Activated naive CD4-positive, alpha-beta T cell treated with anti-CD3 and anti-CD28 coated beads, Interleukin-2, amount 50 U/mL, for 72 hours (primary cell): ENCODE measurements at places on chromosomes 1 and 21. TPM values are rescaled to one million over a fixed set of nuclear protein-coding genes. Genes with fewer than 3 reads are reported as not detected.

The RAB4A gene
- 31.0 TPM for total RNA-seq

The RAP1GAP gene
- 2.1 TPM for total RNA-seq

The UBQLN4 gene
- total RNA-seq: 32.2 TPM

The SPRR1A gene
- not detected for total RNA-seq

The OR14C36 gene
- total RNA-seq: not detected

The MLLT11 gene
- 5.6 TPM for total RNA-seq

The CHODL gene
- not detected for total RNA-seq

The SLC30A10 gene
- not detected for total RNA-seq

The PEX11B gene
- total RNA-seq: 17.9 TPM

The HHAT gene
- 1.9 TPM for total RNA-seq

The ORC1 gene
- total RNA-seq: 42.4 TPM

The CD1E gene
- total RNA-seq: not detected

The RGS7 gene
- not detected for total RNA-seq

The ESPN gene
- total RNA-seq: 1.9 TPM

The DIO1 gene
- not detected for total RNA-seq

The KCNJ9 gene
- total RNA-seq: not detected

The CHAF1B gene
- total RNA-seq: 27.5 TPM

The AK5 gene
- total RNA-seq: 8.9 TPM

The GNAT2 gene
- total RNA-seq: not detected

The CPT2 gene
- 11.3 TPM for total RNA-seq

The RNF207 gene
- 20.6 TPM for total RNA-seq
